Testis (tissue), 5 donors: ENCODE measurements at places on chromosomes 7 and 10. TPM values are rescaled to one million over a fixed set of nuclear protein-coding genes. Genes with fewer than 3 reads are reported as not detected.

The PAOX gene
- 91.5 TPM for polyA plus RNA-seq

The WEE2 gene
- 0.20 TPM for polyA plus RNA-seq

The WDR86 gene
- polyA plus RNA-seq, result 2.8 TPM

The ANKRD16 gene
- 14.2 TPM for polyA plus RNA-seq

The HTR7 gene
- polyA plus RNA-seq, result 26.2 TPM

The TLX1 gene
- polyA plus RNA-seq, result 0.44 TPM

The SLC16A12 gene
- 2.8 TPM for polyA plus RNA-seq

The GPER1 gene
- 3.5 TPM for polyA plus RNA-seq

The ZNF25 gene
- polyA plus RNA-seq, result 9.5 TPM

The UCMA gene
- polyA plus RNA-seq, result not detected

The TBX20 gene
- polyA plus RNA-seq, result 0.63 TPM
